ENCODE measurements at places on chromosomes 2 and 18.
A peak's percentile ranks its signal among the peaks of the same experiment; 100 is the strongest.

DNA sequence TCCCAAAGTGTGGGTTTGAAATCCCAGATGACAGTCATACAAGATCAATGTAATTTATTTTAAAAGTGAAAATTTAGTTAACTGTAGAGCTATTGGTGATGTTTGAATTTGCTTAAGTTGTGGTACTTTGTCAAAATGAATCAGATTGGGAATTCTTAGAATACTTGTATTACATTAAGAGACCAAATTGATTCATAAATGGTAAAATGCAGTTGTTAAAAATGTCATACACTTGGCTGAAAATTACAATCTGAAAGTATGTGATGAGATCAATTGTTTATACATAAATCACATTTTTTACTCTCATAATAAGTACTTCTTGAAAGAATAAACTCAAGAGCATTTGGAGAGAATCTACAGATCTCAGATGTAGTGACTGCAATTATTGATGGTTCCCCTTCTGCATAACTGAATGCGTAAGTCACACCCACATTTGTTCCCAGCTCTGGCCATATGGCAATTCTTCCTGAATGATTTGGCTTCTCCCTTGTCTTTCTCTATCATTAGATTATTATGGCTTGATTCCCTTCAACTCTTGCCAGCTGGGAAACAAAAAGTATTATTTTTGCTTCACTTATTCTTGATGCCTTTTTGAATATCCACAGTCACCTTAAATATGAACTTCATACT is 558.5 kb downstream of the CPS1 start:
- DNase-seq = no peak

DNA sequence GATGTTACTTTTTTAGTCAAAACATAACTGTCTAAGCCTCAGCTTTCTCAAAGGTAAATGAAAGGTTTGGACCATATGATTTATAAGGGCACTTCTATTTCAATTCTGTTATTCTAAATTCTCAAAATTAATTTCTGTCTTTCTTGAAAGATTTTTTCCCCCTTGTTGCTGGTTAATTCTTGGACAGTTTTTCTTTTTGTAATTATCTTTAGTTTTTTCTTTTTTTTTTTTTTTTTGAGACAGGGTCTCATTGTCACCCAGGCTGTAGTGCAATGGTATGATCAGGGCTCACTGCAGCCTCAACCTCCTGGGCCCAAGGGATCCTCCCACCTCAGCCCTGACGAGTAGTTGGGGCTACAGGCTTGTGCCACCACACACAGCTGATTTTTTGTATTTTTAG is 121.0 kb upstream of the MYO3B start:
- no peak for DNase-seq

DNA sequence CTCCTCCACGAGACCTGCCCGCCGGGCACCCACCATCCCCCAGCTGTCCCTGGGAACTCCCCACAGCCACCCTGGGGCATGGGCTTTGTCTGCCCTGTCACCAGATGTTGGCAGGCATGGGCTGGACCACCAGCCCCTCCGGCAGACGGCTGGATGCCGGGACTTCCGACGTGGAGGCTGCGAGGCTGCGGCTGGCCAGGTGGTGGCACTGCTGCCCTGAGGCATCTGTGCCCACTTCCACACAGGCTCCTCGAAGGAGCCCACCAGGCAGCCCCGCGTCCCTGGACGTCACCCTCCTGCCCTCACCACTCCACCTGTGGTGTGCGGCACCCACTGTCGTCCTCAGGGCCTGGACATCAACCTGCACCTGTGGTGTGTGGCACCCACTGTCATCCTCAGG is 319.9 kb upstream of the SALL3 start:
- no peak for DNase-seq

- no peak for DNase-seq
Observed at GRCh38 chr2:83221258-83221657, 1237.8 kb downstream of the SUCLG1 start.

DNA sequence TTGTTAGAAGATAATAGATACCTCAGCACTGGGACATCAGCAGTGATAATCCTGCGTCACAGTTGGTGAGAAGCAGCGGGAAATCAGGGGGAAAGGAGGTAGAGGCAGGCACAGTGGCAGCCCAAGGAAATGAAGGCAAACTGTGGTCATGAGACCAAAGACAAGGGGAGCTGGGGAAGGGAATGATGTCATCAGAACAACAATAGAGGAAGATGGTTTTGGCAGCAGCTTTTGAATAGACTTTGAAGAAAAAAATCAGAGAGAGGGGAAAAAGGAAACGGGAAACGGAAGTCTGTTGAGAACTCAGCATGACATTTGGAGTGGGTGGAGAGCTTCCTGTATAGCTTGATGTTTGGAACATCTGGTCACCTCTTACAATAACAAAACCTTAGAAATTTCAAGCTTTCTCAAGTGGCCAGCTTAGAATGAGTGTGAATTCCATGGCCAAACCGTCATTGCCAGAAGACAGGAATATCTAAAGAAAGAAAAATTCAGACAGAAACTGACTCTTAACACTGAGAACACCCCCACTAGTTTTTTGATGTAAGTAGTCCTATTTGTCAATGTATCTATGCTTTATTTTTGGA is 18.4 kb upstream of the YES1 start:
- DNase-seq = no peak

GRCh38 chr2:235235977-235236767 is 257.7 kb upstream of the AGAP1 start:
- DNase-seq = no peak

DNA sequence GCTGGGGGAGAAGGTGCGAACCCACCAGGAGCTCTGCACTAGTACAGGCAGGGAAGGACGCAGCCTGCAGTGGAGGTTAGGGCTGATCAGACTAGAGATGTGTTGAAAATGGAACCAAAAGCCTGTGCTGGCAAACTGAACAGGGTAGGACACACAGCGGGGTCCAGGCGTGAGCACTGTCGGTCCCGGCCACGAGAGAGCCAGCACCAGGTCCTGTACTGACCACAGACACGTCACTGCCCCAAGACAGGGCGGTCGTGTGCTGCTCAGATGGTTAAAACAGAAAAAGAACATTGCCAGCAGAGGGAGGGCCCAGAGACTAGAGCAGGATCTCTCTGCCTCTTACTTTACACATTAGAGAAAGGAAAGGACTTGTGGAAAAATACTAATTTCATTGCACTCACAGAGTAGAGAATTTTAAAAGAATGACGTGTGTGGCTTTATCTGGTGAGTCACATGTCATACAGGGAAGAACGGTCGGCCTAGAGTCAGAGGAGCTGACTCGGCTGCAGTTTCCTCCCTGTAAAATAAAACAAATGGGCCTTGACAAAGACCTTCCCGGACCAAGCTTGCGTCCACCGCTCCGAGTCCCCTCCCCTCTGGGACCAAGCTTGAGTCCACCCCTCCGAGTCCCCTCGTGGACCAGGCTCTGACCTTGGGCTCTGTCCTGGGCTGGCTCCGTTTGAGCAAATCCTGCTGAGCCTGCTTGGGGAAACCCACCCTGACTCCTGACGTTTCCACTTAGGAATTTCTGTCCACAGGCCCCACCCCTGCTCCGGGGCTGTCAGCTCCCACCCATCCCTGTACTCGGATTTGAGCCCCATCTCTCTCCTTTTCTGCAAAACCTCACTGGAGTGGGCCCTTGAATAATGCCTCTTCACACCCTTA is 16.7 kb upstream of the ADI1 start:
- no peak for DNase-seq

DNA sequence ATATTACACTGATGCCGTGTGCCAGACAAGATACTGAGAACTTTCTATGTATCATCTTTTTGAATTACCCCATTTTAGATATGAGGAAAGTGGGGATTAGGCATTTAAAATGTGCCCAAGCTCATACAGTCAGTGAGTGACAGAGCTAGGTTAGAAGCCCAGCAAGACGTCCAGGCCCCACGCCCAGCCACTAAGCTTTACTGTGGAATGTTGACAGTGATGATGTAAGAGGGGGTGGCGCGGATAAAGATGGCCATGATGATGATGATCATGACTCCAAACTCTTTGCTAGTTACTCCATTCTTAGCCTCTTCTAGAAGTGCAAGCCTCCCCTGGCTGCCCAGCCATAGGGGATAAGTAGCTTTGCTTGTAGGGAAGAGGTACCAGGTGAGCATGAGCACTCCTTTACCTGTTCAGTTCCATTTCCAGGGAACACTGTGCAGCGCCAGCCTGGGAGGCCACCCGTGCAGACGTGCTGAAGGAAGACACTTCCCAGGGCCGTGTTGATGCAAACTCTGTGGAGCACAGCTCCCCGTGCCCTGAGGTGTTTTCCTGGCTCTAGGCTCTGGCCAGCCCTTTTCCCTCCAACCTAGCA is 65.5 kb downstream of the BCL2L11 start:
- DNase-seq = no peak

DNA sequence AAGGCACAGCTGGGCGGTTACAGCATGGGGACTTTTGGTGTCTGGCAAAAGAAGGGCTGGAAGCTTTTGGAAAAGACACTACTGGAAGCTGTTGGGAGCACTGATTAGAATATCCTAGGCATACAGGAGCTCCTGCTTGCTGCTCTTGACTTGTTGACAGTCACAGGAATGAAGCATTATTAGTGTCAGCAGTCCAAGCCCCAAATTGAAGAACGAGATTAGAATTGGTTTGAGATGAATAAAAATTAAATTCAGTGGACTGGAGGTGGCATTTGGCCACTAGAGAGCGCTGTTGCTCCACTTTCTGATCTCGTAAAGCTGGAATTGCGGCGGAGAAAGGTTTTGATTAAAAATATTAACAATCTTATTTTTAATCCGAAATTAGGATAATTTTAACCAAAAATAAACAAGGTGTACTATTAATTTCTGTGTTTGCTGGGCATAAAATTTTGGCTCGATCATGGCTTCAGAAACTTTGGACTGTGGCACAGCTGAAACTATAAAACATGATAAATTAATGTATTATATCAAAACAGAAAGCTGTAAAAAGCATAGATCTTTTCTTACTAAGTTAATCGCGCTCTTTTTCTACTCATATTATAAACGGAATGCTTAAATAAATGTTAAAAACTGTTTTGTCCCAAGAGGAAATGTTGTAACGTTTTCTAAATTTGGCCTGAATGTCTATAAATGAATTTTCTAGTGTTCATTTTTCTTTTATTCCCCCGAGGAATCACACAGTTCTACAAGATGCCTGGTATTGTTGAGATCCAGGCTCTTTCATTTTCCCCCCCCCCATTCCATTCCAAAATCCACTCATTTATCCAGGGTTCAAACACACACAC is 2.4 kb upstream of the HOXD8 start:
- peak; percentile 68 for DNase-seq

DNA sequence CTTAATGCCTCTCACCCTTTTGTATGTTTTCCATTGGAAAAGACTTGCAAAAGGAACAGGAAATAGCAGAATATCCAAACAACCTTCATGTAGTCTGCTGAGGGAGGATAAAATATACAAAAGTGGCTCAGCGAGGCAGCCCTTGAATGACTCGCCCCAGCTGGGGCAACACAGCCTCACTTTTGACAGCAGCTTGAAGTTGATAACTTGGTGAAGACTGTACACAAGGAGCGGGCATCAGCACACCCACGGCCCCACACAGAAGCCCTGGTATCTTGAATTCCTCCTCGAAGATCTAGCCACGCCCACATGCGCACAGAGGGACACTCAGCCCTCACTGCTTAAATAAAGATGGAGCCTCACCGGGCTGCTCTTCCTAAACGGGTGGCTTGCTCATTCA is 161.0 kb downstream of the IRS1 start:
- DNase-seq = no peak

DNA sequence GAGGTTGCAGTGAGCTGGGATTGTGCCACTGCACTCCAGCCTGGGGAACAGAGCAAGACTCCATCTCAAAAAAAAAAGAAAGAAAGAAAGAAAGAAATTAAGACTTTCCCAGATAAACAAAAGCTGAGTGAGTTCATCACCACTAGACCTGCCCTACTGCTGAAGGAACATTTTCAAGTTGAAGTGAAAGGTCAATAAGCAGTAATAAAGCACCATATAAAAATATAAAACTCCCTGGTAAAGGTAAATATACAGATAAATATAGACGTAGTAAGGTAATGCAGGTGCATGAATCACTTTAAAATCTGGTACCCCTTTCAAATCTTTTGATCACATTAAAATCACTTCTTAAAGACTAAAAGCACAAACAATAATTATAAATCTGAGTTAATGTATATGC is 42.6 kb downstream of the UNC50 start:
- DNase-seq = no peak

DNA sequence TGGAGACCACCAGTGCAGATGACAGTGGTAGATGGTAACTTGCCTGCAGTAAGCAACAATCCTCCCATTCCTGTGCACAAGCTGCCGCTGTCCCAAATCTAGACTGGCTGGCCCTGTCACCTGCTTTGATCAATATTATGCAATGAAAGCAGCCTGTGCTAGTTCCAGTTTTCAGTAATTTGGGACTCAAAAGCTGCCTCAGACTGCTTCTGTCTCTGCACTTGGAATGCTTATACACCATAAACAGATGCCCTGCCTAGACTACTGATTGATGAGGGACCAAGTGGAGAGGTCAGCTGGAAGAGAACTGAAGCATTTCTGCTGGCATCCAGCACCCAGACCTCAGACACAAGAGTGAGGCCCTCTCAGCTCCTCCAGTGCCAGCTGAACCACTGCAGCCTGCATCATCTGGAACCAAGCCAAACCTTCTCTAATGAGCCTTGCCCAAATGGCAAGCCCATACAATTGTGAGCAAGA is 24.9 kb downstream of the CCBE1 start:
- DNase-seq = no peak

DNA sequence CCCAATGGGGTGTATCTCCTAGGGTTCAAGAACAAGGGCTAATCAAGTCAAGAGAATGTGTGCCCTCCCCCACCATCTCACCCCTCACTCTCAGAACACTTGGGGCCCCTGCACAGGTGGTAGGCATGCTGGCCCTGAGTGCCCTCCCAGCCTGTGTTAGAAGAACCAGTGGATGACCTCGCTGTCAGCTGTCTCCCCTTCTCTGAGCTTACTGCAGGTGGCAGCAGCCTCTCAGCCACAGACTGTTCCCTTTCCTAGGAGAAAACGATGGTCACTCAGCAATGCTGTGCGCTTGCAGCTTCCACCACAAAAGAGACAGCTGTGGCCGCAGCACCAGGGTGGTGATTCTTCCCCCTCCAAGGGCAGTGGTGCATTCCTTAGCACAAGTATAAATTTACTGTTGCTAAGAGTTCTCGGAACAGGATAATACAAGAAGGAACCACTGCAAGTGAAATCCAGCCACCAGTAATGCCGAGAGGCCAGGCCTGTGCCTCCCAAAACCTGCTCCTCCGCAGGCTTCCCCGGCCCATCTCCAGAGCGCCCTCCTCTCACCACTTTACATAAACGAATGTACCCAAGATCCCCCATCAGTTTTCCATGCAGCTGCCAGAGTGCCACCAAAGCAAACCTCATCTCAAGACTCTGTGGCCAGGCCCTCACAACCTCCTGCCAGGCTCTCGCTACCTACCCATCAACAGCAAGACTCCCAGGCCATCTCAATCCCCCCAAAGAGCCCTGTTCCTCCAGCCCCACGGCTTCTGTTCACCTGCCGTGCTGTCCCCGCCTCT is 935 bp upstream of the RAMP1 start:
- DNase-seq = no peak

DNA sequence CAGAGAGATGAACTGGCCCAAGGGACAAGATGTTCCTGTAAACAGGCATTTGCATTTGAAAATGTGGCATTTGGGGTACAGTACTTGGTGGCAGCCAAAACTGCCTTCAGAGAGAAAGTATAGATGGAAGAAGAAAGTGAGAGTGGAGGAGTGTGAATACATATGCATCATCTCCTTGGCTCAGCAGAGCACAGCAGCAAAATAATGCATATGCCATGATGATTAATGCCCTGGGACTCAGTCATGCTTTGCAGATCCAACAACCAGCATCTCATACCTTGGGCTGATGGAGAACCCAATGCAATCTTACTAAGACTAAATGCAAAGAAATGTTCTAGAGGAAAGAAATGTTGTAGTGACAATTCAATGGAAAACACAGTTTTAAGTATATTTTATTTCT is 29.7 kb upstream of the CYTIP start:
- DNase-seq = no peak

GRCh38 chr2:25749676-25750075 is 76.3 kb upstream of the DTNB start:
- DNase-seq = no peak
